ENCODE measurements at places on chromosomes 2 and 18. TPM values are rescaled to one million over a fixed set of nuclear protein-coding genes. Genes with fewer than 3 reads are reported as not detected.

The STARD7 gene
- total RNA-seq: 142 TPM

The OSR1 gene
- total RNA-seq: 2.7 TPM

The FN1 gene
- total RNA-seq: 169 TPM

The PAIP2B gene
- 5.1 TPM for total RNA-seq

The SERPINB11 gene
- total RNA-seq: not detected

The COL6A3 gene
- 81.9 TPM for total RNA-seq

The MDH1B gene
- not detected for total RNA-seq

The NAGK gene
- total RNA-seq: 58.0 TPM

The DYSF gene
- 18.7 TPM for total RNA-seq
